GM03348 (cell line): ENCODE measurements at places on chromosomes 1 and 21.

- no peak for DNase-seq
Measured at GRCh38 chr1:169072945-169073725, 33.4 kb upstream of the ATP1B1 start.

DNA sequence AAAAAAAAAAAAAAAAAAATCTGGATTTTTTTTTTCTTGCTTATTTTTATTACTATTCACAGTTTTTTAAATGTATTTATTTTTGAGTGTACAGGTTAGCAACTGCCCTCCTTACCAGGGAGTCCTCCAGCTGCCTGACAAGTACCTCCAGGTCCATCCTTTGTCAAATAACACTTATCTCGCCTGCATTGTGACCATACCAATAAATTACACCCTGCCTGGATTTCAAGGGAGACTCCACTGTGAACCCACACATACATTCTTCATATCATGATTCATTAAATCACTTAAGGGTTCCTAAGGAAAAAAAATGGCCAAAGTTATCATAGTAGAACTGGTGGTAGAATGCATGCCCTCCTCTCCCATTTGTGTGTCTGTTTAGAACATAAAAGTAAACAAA lies 38.4 kb downstream of the EEIG2 start:
- peak; percentile 17 for DNase-seq

DNA sequence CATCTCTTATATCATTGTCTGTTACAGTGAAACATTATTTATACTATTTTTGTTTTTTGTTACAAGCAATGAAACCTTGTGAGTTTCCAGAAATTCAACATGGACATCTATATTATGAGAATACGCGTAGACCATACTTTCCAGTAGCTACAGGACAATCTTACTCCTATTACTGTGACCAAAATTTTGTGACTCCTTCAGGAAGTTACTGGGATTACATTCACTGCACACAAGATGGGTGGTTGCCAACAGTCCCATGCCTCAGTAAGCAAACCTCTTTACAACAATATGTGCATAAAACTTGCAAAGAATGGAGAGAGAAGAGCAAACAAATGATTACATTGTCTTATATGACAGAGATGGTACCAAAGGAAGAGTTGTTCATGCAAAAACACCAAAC lies 22.4 kb downstream of the CFHR4 start:
- DNase-seq = no peak

GRCh38 chr1:155037851-155038441 lies 4.3 kb downstream of the DCST1 start:
- DNase-seq = no peak

DNA sequence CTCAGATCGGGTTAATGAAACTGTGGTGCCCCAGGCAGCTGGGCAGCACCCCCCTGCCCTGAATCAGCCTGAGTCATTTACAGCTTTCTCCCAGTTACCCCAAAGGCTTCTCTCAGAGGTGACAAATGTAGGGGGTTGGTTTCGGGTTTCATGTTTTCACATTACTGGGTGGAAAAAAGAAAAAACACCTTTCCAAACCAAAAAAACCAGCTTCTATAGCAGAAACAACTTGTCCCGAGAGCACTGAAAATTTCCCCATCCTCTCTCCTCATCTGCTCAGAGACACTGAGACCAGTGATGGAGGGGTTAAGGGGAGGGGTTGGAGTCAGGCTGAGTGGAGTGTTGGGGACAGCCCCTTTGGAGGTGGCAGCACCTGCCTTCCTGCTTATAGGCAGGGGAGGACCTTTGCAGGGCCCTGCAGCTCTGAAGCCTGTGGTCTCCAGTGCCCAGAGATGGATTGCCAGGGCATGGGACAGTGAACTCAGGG lies 15.6 kb downstream of the UTP11 start:
- DNase-seq = no peak

GRCh38 chr1:7557301-7557891 lies 213.7 kb upstream of the VAMP3 start:
- DNase-seq = no peak

DNA sequence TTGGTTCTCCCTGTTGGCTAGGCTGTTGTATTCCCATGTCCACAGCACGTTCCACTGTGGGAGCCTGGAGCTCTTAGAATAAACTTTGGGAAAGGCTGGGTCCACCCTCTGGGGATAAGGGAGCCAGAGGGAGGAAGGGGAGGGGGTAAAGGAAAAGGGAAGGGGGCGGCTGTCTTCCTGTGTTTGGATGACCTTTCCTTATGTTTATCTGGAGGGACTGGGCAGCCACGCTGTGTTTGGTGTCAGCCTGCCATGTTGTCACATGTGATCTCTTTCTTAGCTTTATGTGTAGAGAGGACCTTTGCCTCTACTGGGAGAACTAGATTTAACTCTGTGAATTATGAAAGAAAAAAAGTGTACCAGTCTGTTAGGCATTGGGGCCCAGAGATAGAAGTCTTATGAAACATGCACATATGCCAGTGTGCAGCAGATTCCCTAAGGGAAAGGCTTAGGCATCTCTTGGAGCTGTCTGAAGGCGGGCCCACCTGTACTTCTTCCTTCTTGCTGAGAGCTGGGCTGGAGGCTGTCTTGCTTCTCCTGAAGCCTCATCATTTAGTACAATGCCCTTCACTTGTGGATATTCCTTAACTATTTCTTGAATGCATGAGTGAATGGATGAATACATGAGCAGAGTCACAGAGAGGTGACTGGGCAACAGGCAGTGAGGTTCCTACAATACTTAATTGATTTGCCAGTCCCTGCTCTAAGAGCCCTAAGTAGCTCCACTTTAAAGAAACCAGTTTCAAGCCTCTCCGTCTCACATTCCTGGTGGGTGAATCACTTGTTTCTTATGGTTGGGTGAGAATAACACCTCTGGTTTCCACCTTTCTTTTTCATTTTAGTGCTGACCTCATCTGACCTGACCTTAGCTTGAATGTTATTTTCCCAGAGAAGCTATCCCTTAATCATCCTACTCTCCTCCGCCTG lies 62.5 kb upstream of the ARHGAP29 start:
- peak; percentile 39 for DNase-seq
